Stimulated activated CD8-positive, alpha-beta memory T cell treated with anti-CD3 and anti-CD28 coated beads, Interleukin-12 subunit alpha, Interleukin-12 subunit beta, amount 100 ng/mL, for 4 hours (primary cell): ENCODE measurements at places on chromosomes 5 and 9.
A peak's percentile ranks its signal among the peaks of the same experiment; 100 is the strongest.

DNA sequence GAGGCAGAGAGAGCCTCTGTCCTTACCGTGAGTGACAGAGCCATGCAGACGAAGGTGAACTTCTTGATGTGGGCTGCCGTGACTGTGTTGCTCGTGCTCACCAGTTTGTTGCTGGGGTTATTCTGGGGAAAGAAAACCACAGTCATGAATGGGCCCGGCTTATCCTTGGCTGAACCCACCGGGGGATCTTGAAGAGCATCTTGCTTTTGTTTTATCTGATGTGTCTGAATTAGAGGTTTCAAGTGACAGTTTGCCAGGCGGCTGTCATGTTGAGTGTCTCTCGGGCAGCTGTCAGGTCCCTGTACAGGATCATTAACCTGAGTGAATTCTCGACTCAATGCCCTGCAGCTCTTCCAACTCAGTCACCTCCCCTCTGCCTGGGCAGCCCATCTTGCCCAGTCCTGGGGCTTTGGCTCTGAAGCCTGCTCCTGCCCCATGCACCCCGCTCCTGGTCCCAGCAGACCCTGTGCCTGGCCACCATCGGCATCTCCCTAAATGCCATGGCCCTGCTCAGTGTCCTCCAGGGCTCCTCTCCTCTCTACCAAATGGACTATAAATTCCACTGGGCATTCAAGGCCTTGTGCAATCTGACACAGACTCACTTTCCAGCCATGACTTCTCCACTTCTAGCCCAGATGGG, 77.4 kb downstream of the OTULIN start:
- no peak for DNase-seq

- no peak for DNase-seq
These were observed 94.0 kb downstream of the RCL1 start for GRCh38 chr9:4886698-4887097.

DNA sequence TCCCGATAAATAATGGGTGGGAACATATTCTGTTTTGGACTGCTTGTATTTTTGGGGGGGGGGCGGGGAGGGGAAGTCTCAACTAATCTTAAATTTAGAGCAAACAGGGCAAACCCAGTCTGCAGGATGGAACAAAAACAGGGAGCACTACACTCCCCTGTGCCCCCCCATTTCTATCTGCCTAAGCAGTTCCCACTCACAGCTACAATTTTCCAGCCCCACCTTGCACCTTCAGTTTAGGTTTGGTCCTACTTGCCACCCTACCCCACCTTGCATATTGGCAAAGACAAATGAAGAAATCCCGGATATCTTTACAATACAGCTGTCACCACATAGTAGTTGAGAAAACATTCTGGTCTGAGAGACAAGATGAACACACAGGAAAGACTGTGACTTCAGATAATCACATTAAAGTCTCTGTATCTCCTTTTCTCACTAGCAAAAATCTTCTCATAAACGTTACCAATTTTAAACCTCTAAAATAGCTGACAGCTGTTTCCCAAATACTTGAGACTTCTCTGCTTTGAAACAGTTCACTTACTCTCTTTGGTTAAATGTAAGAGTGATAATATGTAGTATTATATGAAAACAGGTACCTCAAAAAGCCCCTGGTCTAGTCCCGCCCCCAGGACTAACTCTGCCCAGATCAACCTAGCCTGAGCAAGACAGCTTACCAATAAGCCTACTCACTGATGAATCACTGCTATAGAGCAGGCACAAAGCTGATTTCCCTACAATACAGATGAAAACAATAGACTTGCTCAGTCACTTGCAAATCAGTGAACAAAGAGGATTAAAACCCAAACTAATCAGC, 5.2 kb upstream of the RAPGEF6 start:
- peak; percentile 10 for DNase-seq

DNA sequence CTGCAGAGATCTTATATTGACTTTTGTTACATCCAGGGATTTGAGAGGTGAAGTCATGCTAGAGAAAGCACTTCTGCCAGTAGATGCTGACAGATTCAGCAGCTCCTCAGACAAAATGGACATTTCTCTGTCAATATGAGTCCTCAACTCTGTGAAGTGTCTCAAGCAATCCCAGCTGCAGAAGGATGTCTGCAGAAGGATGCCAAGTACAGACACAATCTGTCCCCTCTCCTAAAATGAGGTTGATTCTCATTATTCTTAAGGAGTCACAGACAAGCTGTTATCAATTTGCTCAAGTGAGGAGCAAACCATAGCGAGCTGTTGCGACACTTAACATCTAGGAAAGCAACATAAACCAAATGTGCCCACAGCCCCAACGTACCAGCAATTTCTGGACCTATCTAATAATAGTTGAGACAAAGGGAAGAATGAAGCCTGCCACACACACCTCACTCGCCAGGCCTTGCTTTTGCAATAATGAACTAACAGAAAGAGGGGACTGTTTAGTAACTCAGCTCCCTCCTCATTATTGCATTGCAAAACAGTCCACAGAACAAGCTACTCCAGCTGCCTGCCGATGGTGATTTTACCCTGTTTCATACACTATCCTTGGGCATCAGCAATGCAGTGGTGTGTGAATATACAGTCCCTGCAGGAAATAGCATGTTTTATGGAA, 364.2 kb upstream of the PDE4D start:
- no peak for DNase-seq

GRCh38 chr5:91207248-91207647, 175.9 kb downstream of the ARRDC3 start:
- no peak for DNase-seq

DNA sequence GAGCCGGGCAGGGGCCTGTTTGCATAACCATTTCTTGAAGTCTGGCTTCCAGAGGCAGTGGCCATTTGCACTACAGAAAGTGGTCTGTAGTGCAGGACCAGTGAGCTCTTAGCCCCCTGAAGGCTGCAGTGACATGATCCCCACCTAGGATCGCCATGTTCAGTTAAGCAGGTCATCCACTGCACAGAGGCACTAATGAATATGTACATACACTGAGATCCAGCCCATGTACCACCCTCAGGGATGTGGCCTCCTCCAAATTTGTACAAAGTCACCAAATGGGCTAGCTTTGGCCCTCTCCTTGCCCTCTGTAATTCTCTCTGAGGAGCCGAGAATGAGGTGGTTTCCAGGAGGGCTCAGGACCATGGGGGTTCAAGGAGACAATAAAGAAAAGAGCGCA, 8.3 kb upstream of the SUSD3 start:
- DNase-seq, result no peak

DNA sequence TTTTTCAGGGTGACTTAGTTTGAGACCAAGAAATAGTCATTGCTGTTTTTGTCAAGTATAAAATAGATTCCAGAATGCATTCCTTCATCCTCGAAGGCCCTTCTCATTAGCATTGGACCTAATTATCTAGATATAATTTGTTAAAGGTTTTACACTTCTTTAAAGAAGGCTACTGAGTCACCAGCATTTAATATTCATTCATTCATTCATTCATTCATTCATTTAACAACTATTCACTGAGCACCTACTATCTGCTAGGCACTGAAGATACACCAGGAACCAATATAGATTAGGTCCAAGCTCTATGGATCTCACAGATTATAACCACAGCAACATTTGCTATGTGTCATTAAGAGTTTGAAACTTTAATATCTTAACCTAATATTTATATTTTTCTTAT, 11.1 kb upstream of the REEP5 start:
- no peak for DNase-seq

DNA sequence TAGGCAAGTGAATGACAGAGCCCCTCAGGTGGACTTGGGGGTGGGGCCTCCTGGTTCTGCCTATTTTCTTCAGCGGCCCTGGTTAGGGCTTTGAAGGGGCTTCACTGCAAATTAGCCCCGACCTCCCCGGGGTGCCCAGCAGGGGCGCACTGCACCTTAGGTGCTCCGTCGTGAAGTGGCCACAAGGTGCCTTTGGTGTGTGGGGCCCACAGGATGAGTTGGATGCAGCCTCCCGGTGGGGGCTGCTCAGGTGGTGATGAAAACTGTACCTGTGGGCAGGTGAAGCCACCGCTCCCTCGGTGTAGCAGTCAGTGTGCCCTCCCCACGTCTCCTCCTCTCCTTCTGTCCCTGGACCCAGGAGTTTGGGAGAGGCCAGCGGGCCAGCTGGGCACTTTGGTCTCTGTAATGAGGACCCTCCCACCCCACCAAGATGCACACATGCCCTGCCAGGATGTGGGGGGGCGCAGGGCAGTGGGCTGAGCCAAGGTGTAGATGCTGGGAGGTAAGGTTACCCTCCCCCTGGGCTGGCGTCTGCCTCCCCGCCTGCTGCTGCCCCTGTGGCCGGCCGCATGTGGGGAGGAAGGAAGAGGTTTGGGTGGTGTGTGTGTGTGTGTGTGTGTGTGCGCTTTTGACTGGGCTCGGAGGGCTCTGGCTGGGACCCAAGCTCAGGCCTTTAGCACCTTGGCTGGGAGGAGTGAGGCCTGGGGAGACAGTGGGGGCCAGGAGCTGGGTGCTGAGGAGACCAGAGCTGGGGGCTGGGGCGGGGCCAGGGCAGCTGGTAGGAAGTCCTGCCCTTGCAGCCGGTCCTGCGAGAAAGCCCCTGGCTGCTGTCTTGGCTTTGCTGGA, 55.6 kb downstream of the RXRA start:
- DNase-seq, result no peak

- no peak for DNase-seq
These were observed 136.0 kb downstream of the GDNF start for GRCh38 chr5:37703841-37704241.

DNA sequence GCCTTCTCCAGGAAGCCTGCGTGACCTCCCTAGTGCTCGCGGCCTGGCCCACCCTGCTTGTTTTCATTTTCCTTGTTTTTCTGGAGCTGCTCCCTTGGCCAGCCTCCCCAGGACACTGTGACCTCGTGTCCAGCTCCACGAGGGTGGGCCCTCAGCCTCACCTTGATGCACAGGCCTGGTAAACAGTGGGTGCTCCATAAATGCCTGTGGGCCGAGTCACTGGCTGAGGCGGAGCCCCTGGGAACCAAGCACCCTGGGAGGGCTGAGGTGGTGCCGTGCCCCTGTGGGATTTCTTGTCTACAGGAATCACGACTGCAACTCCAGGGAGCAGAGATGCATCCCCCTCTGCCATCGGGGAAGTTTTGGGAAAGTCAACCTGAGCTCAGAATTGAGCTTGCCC, 17.2 kb downstream of the FAM163B start:
- no peak for DNase-seq

- DNase-seq, result no peak
These were observed 13.5 kb upstream of the NRARP start for GRCh38 chr9:137315581-137316011.

DNA sequence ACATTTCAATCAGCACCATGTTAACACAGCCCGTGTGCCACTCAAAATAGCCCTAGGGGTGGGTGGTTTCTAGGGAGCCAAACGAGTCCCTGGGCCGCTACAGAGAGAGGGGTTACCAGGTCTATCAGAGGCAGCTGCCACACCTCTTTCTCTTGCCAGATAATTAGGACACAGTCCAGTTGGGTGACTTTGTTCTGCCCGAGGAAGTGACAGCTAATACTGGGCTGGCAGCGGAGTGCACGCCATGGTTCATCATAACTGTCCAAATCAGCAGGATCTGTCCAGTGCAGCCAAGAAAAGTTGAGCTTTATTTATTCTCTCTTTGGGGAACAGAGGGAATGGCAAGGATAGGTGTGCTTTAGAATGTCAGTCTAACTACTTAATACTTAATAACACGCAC, 583.8 kb downstream of the BRINP1 start:
- no peak for DNase-seq

DNA sequence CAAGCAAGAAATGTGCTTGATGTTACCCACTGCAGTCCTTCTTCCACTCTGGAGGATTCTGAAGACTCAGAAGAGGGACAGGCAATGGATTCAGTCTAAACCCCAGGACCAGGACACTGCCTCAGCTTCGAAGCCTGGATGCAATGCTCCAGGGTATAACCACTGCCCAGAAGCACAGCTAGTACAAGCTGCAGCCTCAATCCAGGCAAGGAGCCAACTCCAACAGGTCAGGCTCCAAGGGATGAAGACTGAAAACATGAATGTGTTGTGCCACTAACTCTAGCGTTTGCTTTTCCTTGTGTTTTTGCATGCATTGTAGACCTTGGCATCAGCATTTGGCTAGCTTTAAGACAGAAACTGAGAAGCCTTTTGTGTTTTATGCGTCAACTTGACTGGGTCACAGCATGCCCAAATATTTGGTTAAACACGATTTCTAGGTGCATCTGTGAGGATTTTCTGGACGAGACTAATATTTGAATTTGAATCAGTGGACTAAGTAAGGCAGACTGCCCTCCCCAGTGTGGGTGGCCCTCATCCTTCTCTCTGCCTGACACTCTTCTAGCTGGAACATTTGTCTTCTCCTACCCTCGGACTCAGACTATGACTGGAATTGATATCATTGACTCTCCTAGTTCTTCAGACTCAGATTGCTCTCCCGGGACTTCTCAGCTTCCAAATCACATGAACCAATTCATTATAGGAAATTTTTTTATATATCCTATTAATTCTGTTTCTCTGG, 20.5 kb upstream of the GPX3 start:
- no peak for DNase-seq

GRCh38 chr9:18006591-18006990, 427.7 kb downstream of the SH3GL2 start:
- DNase-seq, result no peak

DNA sequence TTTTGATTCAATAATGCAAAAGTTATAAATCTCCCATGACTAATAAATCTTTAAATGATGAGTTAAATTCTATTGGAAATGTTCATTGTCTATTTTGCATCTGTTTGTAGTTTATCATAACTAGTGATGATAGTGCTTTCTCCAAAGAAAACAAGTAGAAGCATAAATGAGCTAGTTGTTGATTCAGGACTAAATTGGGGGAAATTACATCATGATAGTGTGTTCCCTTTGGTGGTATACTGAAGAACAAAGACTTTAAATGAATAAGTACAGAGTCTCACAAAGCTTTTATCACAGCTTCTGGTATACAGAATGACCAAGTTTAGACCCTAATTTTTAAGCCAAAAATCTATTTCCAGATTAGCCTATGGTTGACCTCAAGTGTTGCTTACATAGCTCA, 173.8 kb downstream of the MCTP1 start:
- DNase-seq, result no peak

DNA sequence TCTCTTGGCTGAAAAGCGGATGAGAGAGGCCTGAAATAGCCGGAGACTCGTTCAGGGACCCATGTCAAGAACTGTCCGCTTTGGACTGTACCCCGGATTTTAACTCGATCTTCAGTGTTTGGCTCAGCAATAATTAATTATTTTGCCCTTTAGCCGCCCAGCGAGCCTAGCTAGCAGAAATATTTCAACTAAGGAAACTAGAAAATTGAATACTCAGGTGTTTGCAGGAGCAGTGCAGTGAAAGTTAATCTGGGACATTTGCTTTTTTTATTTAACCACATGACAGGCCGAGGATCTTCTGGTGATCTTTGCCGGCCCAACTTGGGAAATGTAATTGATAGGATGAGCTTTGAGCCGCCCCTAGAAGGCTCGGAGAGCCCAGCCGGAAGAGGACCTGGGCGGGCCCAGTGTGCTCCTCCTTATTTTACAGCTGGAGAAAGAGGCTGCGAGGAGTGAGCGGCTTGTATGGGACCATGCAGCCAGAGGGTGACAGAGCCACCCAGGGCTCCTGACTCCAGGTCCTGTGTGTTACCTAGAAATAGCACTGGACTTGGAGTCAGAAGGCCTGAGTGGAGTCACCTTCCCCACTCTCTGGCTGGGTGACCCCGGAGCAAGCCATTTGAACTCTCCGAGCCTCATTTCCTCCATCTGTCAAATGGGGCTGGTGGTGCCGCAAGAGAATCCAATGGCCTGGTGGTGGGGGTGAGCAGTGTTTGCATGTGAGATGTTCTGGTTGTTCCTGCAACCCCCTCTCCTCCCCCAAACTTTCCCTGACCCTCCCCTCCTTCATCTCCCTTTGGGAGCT, 2.4 kb downstream of the PPARGC1B start:
- no peak for DNase-seq
